ENCODE measurements at places on chromosomes 4 and X.

DNA sequence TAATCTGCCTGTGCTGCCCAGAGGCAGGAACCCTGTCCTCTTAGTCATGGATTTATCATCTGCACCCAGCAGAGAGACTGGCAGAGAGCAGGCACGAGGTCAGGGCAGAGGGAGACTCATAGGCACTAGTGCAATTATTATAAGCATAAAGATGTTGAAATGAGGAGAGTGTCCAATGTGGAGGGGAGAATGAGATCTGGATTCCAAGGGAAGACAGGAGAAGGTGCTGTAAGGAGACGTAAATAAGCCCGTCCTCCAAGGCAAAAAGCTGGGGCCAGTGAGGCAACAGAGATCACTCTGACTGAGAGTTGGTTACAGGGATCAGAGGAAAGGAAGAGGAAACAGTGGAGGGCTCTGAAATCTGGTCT, 406.2 kb downstream of the MAPK10 start:
- no peak for DNase-seq

DNA sequence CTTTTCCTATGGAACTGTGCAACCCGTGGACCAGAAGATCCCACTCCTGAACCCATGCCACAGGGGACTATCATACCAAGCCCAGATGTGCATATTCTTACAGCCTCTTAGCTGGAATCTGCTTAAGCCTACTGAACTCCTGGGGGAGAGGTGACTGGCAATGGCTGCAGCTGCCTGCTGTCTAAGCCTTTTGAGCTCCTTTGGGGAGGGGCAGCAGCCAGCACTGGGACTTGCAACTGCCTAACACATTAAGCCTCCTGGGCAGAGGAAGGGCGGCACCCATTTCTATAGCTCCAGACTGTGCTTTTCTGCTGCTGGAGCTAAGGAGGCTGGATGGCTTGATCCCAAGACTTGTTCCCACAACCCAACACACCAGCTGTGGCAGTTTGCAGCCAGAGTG, 117.9 kb upstream of the VEGFC start:
- DNase-seq: no peak

DNA sequence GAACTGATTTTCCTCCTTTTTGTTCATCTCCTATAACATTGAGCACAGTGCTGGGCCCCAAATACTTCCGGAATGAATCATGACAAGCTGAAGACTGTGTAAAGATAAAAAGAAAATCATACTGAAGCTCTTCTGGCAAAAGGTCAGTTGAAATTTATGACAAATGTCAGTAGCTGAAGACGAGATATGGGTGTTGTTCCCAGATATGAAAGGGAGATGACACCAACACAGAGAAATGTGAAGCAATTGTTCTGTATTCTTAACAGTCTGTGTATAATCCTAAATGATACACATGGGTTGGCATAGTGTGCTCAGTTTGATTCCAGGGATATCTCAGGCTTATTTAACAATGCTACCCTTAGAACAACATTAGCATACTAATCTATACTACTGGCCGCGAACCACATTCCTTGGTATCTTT, 170.5 kb upstream of the PITX2 start:
- DNase-seq: no peak

DNA sequence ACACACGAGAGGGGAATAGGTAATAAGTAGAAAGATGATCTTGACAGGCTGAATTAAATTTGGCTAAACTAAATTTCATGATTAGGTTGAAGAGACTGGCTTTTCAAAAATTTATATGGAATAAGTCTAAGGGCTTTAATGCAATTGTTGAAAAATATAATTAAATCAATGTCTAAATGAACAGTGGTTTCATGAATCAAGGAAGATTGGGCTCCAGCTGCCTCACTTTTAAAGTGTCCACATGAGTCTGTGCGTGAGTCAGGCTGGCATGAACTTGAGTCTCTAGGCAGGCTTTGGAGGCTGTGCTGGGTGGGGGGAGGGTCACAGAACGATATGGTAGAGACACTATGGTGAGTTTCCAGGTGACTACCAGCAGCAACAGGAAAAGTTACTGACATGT, 111.9 kb downstream of the SORBS2 start:
- DNase-seq: no peak

DNA sequence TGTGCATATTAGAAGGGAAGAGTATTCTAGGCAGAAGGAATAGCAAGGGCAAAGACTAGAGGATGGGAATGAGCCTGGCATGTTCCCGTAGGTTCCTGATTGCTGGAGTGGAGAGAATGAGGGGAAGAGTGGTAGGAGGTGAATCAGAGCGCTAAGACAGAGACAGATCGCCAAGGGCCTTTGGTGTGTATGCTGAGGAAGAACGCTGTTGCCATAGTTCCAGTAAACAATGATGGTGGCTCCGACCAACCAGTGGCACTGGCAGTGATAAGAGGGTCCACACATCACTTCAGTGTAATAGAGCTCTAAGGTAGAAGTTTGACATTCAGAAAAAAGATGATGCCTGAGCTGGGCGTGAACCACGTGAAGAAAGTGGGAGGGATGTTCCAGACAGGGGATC, 966 bp downstream of the TBC1D25 start:
- DNase-seq: no peak

DNA sequence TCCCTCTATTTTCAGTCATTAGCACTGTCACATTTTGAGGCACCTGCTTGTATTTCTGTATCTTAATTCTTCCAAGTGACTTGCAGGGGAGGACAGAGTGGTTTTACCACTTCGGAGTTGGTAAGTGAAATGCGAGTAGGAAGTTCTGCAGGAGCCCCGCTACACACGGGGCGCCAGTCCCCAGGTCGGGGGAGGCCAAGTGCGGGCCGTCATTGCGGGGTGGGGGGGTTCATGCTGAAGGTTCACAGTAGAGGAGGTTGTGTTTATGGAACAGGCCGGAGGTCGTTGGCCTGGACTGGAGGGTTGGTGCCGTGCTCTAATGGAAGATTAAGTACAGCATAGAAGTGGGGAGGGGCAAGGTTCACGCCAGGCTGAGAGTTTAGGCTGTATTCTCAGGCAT, 44.0 kb downstream of the LRP2BP start:
- DNase-seq: no peak

DNA sequence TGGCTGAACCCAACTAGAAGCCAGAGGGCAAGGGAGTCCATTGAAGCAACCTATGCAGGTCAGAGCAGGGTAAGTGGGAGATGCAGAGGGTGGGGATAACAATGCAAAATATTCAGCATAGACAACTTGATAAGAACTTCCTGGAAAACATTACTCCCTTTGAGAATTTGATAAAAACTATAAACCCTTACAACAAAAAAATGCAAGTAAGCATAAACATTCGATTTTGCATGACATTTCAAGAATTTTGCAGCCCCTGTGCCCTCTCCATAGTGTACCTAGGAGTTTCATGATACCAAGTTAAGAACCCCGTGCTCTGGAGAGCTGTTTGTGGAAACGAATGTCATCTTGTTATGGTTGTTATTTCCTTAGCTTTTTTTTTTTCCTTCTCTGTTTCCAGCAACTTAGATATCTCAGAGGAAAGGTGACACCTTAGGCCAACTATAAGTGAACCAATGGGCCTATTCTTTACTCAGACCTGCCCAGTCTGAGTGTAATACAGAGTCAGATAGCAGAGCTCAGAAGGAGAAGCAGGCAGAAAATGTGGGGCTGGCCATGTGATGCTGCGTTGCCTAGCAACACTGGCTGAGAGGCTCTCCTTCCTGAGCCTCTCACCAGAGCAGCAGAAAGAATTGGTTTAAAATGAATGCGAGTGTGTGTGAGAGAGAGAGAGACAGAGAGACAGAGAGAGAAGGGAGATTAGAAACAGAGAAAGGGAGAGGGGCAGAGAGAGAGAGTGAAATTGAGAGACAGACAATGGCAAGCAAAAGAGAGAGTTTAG, 36.7 kb upstream of the GABRQ start:
- DNase-seq: no peak

DNA sequence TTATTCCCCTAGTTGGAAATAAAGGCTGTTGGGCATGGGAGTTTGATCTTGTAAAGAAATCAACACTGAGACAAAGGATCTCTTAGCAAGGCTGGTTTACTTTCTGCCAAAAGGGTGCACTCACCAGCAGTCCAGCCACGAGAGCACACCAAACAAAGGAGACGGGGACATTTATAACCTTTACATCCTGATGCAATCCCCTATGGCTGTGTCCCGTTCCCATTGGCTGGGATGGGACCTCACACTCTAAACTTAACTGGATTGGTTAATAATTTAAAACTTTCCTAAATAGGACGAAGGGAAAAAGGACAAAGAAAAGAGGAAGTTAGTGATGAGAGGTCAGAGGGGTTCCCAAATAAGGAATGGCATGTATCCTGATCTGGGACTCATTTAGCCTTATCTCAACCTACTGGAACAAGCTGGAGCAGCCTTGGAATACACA, 17.9 kb downstream of the METAP1 start:
- no peak for DNase-seq

DNA sequence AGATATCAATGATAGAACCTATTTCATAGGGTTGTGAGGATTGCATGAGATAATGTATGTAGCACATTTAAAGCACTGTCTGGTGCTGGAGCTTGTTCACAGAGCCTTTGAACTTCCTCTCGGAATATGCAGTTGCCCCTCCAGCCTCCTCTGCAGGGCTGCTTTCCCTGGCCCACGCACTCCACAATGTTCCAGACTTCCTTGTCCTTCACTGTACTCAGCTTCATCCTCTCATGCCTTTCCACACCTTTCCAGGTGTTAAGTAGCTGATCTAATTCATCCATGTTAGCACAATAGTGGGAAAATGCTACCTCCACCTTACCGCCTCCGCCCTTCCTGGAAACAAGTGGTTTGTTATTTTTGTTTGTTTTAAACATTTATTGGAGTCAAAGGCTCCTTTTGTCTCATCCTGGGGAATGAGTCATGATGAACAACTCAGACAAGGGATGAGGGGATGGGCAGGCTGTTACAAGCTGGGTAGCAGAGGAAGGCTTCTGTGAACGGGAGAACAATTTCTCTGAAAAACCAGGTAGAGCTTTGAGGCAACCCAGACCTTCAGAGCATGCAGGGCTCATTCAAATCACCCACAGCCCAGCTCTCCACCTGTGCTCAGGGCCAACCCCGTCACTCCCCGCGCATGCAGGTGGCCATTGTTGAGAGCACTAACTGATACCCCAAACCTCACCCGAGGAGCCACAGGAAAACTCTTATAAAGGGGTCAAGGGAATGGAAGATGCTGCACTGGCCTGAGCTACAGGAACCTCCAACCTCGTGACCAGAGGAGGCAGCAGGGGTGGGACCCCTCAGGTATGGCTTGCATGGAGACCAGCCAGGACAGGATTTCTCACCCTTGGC, 84.9 kb upstream of the TBL1X start:
- no peak for DNase-seq
